DMS 273 treated with DMSO at 0.1 percent for 48 hours (cell line): ENCODE measurements at places on chromosomes 1 and 21.

- no peak for DNase-seq
Observed at GRCh38 chr1:6488602-6489382, 2.7 kb downstream of the PLEKHG5 start.

DNA sequence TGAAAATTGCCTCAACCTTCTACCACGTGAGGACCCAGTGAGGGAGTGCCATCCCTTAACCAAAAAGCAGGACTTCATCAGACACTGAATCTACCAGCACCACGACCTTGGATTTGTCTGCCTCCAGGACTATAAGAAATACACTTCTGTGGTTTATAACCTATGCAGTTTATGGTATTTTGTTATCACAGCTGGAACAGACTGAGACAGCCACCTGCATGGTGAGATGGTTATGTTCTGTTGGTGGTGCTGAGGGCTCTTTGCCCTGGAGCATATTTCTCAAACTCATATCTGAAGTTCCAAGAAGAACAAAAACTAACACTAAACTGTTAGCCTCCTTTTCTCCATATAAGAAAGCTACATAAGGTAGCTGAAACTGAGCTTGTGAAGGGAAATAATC, 69.8 kb upstream of the RGS18 start:
- no peak for DNase-seq

GRCh38 chr1:208078752-208079151, 165.4 kb downstream of the PLXNA2 start:
- DNase-seq = no peak

DNA sequence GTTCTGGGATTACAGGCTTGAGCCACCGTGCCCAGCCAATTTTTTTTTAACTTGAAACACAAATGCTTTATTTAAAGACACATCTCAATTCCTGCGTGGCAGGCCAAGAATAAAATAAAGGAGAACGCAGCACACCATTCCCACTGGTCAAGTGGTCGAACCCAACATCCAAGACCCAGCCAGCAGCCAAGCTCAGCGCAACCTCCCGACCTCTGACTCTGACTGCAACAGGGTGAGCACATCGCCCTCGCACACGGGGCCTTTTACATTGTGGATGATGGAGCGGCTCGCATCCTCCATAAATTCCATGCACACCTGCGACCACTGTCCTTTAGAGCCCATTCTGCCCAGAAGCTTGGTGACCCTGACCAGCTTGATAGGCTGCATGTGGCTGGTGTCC, 5.5 kb upstream of the GUK1 start:
- no peak for DNase-seq

DNA sequence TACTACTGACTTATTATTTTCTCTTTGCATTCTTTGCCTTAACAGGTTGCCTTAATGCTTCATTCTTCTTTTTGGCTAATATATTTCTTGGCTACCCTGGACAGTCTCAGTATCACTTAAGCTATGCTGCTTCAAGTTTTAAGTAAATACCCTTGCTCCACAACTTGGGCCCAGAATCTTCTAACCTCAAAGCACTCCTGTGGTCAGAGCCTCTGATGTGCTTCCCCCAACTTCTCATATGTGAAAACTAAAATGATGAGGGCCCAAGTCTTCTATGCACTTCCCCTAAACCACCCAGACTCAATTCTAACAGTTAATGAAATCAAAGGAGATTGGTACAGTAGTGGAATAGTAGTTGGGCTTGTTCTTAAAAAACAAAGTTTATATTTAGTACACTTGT, 314.1 kb downstream of the PLPP3 start:
- no peak for DNase-seq

GRCh38 chr1:31007462-31007991, 58.0 kb downstream of the PUM1 start:
- DNase-seq = no peak

DNA sequence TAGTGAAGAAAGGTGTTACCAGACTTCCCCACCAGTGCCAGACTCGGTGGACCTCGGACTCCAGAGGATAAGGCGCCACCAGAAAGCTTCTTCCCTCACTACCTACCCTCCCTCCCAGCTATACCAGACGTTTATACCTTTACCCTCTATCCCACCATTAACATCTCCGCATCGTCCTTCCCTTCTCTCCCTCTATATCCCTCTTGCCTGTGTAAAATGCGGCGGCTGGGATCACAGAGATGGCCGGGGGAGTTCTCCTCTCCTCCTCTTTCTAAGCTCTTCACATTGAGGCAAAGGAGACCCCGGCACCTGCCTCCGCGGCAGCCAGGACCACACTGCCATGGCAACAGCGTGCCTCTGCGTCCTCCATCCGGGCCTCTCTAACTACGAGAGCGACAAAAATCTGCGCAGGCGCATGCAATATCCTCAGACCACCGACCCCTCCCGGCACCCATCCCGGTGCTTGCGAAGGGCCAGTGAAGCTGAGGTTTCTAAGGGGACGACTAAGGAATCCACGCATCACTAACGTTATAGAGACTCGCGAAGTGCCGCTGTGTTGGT, at the start of gene CCDC181:
CCDC181 (minus strand) TSS at position 394 of the 561 bp plus-strand sequence. CDS start 2,547 bp downstream, outside the sequence.
- DNase-seq = peak; percentile 82
